ENCODE measurements at places on chromosomes 3 and 15.

DNA sequence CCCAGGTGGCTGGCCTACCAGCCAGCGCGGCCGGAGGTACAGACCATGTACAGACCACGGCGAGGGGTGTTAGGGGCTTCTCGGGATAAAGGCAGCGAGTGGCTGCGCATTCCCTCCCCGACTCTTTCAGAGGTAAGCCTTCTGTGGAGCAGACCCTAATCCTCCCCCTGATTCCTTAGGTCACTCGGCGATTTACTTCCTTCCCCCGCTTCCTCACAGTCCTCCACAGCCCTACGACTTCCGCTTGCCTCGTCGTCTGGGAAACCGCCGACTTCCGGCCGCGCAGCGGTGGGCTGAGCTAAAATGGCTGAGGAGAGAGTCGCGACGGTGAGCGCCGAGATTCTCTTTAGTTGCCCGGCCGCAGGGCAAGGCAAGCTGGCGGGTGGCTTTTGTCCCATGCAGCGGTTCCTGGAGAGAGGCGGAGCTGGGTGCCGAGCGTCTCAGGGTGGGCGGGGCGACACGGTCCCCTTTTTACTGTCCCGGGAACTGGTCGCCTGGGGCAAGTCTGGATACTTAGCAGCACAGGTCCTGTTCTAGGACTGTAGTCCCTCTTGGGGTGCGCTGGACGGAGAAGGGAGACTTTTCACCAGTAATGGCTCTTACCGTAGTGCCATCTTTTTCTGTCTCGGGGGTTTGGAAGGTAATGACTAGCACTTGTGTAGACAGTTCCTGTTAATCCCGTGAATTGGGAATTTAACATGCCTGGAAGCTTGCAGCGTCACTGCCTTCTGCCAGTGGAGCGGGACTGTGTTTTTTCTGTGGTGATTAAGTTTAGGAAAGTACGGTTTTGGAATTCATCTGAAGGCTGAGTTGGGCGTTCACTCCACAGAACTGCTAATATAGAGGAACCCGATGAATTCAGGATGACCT is at the start of the genes BBS4 and HIGD2B:
Gene BBS4, plus strand, starts transcription at position 283 of the 870 bp plus-strand sequence. Its CDS starts 21 bp downstream, at position 304.
Gene HIGD2B, minus strand, starts transcription at position 258 of the 870 bp plus-strand sequence. CDS start 9,808 bp downstream, outside the sequence.
- DNase-seq, result peak; percentile 81

DNA sequence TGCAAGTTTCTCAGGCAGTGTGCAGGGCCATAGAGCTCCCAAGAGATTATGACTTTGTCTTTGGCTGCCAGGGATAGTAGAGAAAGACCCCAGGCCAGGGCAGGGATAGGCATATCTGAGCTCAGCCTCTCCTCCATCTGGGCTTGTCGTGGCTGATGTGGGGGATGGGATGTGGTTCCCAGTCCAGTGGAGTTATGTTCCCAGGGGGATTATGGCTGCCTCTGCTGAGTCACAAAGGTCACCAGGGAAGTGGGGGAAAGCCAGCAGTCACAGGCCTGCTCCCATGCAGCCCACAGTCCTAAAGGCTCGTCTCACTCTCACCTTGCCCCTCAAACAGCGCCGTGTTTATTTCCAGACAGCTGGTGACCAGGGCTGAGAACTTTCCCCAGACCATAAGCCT is 354.9 kb downstream of the SI start:
- no peak for DNase-seq

- DNase-seq, result no peak
These were observed 53.8 kb upstream of the CORO2B start for GRCh38 chr15:68524753-68525584.

GRCh38 chr3:27993051-27993450 is 248.4 kb upstream of the CMC1 start:
- no peak for DNase-seq

DNA sequence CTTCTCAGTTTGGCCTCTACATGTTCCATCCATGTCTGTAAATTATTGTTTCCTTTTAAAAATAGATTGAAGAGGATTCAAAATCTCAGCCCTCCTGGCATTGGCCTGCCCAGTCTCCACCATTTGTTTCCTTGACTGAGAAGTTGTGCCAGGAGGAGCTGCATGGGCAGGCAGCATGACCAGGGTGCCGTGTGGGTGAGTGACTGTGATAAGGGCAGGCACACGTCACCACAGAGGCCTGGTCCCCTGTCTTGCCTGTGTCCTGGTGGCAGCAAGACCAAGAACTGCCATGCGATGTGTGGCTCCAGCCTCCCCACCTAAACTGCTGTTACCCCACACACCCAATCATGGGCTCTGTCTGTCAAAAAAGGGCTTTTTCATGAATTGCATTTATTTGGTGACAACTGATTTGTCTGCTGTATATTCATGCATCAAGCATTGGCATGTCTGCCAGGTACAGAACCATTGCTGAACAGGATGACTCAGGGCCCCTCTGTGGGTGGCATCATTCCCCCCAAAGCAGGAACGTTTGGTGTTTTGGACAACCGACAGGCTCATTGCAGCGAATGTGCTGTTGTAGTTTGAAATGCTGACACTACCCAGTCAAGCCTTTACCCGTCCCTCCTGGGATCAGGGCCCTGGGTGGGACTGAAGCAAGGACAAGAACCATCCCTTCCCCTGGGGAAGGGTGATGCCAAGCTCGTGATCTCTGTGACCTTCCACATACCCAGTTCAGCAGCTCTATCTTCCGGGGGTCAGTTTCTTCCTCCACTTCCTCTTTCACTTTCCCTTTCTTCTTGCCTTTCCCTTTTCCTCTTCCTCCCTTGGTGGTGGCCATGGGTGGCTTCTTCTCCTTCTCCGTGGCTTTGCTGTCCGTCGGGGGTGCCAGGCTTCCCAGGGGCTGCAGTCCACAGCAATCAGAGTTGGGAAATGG is 51.6 kb downstream of the TRPM1 start:
- no peak for DNase-seq

DNA sequence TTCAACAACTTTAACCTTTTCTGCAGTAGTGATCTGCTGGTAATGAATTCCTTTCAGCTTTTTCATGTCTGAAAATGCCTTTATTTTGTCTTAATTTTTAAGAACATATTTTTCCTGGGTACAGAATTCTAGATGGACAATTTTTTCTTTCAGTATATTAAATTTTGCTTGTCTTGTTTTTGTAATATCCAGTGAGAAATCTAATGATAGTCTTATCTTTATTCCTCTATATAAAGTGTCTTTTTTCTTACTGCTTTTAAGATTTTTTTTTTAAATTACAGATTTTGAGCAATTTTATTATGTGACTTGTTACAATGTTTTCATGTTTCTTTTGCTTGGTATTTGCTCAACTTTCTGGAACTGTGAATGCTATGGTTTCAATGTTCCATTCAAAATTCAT is 38.1 kb downstream of the TCF12 start:
- no peak for DNase-seq

DNA sequence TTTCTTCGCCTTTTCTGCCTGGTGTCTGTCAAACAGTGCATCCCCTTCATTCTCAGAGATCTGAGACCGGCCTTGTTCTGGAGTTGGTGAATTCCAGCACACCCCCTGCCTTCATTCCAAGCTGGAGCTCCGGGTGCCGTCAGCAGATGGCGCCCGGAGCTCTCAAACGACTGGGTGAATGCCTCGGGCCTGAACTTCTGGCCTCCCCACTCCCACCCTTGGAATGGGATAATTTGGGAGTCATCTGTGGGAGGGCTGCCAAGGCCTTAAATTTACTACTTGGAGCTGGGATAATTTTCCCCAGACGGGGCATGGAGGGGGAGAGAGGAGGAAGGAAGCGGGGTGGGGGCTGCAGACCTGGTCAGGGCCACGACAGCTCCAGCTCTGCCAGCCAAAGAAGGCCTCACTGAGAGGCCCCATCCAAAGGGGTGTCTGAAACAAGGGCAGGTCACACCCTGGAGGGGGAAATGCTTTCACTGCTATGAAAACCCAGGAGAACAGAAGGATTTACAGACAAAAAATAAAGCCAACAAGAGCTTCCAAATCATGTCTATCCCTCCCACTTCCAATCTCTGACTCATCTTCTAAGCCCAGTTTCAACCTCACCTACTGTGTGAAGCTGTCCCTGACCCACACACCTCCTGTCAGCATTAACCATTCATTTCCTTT is 187.9 kb downstream of the OPA1 start:
- DNase-seq, result no peak

GRCh38 chr3:148084931-148085330 is 612.8 kb upstream of the AGTR1 start:
- no peak for DNase-seq

DNA sequence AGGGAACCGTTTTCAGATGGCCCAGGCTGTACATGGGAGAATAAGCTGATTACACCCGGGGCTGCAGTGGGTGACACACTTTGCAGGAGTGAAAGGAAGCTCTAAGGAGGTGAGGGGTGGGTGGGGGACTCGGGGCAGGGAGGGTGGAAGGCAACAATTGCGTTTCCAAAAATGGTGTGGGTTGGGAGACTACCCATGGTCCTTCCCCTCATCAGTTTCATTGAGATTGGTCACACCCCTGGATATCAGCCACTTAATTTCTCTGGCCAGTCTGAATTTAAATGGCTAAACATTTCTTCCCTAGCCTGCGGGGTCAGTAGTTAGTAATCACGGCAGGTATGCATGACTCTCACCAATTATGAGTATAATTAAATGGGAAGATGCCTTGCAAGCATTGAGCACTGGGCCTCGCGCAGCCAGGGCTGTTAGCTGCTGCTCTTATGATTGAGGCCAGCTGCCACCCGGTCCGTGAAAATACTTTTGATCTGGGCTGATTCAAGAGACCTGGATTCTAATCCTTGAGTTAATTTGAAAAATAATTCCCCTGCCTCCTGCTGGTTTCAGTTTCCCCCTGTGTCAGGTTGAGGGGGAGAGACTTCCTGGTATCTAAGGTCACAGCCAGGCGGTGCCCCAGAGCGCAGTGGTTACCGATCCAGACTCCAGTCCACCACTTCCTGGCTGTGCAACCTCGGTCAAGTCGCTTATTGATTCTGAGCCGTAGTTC is 23.3 kb downstream of the SLC6A6 start:
- peak; percentile 26 for DNase-seq

DNA sequence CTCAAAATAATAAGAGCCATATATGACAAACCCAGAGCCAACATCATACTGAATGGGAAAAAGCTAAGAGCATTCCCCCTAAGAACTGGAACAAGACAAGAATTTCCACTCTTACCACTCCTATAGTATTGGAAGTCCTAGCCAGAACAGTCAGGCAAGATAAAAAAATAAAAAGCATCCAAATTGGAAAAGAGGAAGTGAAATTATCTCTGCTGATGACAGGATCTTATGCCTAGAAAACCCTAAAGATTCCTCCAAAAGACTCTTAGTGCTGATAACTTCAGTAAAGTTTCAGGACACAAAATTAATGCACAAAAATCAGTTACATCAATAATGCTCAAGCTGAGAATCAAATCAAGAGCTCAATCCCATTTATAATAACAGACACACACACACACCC is 45.9 kb upstream of the SLC2A2 start:
- no peak for DNase-seq

DNA sequence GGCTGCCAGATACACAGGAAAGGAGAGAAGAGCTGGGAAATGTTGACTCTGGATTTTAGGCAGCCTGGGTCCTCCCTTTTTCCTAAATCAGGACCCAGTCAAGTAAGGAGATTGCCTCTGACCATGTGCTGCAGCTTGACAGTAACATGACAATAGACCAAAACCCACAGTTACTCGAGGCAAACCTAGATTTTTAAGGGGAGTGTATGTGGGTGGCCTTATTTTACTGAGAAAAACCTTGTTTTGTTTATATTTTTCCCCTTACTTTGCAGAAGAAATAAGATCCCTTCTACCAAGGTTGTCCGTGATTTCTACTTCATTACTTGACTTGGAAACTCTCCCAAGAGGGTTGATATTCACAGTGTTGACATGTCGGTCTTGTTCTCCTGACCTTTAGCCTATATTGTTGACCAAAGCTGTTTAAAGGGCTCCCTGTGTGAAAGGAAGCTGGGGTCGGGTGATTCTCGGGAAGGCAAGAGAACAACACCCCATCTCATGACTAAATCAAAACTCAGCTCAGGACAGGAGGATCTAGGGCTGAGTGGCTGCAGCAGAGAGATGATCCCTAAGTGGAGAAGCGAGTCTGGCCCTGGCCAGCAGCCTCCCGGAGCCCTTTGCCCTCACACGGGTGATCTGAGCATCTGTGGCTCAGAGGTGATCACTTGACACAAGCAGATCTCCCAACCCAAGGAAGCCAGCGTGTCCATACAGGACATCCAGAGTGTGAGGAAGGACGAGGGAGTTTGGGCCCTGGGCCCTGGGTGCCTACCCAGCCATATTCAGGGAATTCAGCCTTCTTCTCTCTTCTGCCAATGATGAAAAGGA is 31.0 kb upstream of the SLCO2A1 start:
- DNase-seq, result no peak

DNA sequence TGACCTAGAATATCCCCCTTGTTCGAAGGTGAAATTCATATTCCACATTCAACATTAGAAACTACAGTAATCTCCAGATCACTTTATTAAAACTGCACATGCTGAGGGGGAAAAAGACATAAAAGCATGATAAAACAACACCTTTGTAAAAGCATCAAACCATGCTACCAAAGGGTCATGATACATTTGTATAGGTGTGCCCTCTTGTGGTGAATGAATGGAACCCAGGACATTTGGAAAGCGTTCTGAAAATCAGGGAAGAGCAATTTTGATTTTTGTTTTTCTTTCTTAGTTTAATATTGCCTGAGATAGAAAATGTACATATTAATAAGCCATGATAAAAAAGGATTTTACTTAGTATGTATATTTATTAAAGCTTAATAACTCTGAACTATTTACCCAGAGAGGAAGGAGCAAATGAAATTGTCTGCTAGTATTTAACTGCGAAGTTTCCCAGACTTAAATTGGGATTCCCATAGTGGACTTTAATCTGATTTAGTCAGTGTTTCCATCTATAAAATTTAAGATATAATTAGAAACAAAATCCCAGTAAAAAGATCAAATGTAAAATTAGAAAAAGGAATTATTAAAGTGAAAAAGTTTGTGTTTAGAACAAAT is 105.8 kb upstream of the ARL6 start:
- DNase-seq, result no peak

DNA sequence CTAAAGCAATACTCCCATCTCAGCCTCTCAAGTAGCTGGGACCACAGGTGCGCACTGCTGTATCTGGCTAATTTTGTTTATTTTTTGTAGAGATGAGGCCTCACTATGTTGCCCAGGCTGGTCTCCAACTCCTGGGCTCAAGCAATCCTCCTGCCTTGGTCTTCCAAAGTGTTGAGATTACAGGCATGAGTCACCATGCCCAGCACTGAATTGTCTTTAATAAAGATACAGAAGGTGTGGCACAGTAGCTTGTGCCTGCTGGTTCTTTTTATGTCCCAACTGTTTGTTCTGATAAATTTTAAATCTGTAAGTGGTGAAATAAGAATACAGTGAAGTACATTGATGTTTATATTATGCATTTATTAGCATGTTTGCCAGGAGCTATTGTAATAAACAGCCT is 20.6 kb upstream of the TRAK1 start:
- DNase-seq, result no peak

DNA sequence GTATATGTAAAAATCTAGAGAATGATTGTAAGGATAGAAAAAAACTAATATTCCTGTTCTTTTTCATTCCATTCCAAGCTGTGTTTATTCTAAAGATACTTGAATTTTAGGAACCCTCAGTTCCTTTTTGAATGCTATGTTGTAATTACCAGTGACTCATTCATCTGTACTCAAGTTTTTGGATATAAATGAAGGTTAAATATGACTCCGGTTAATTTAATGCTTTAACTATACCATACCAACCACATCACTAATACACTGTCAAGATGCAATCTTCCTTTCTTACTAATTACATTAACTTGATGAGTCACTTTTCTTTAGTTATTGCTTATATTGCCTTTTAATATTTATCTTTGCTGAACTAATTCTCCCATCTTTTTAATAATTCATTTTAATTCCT is 68.8 kb upstream of the ZNF148 start:
- no peak for DNase-seq
